Left ventricle myocardium superior (tissue), 1 donor: ENCODE measurements at places on chromosomes 2 and 18. TPM values are rescaled to one million over a fixed set of nuclear protein-coding genes. Genes with fewer than 3 reads are reported as not detected.

- DNase-seq: no peak
These were observed 31.7 kb downstream of the PCARE start for GRCh38 chr2:29042561-29043075.

- DNase-seq: no peak
These were observed 85.2 kb downstream of the BIRC6 start for GRCh38 chr2:32442020-32442467.

- no peak for DNase-seq
These were observed 19.7 kb upstream of the SFXN5 start for GRCh38 chr2:73091164-73091563.

The EMILIN1 gene
- total RNA-seq: 15.7 TPM
